ENCODE measurements at places on chromosomes 3 and 15.
A peak's percentile ranks its signal among the peaks of the same experiment; 100 is the strongest.

GRCh38 chr3:109930582-109930981 lies 593.2 kb upstream of the DPPA4 start:
- no peak for DNase-seq

- no peak for DNase-seq
Observed at GRCh38 chr3:174436367-174436766, 422.8 kb upstream of the NAALADL2 start.

GRCh38 chr3:189403194-189403593 lies 228.0 kb upstream of the TP63 start:
- DNase-seq, result no peak

DNA sequence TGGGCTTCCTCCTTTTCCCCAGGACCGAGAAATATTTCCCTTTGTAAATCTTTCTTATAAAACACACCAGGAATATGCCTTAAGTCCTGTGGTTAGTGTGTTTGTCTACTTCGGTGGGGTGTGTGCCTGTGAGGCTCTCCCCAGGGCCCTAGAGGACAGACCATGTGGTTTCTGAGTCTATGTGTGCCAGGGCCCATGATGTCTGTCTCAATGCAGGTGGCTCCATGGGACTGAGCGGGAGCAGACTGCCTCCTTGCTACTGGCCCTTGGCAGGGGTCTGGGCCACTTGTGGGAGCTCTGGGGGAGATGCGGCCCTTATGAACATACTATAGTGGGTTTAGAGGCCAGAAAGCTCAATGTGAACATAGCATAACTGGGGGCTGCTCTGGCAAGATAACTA lies 37.6 kb downstream of the SCN5A start:
- DNase-seq, result no peak

DNA sequence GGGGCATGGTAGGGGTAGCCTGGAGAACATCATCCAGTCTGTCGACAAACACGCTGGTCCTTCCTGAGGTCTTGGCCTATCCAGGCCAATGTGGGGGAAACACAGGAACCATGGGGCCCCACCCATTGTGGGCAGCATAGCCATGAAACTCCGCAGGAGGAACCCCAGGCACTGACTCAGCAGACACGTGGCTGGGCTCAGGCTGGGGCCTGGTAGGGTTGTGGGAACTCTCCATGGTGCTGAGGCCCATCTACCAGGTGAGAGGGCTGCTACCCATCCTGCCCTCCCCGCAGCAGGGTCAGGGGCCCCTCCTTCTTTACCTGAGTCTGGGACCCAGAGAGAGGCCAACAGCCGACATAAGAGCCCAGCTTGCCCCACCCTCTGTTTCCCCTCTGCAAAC lies 22.6 kb upstream of the CACNA2D2 start:
- DNase-seq, result peak; percentile 12

- no peak for DNase-seq
Observed at GRCh38 chr3:142418926-142419592, 28.8 kb downstream of the XRN1 start.

GRCh38 chr3:152264378-152264777 lies 4.4 kb upstream of the MBNL1 start:
- DNase-seq, result no peak

- DNase-seq, result no peak
Observed at GRCh38 chr3:181985386-181985785, 273.7 kb downstream of the SOX2 start.

GRCh38 chr15:38885471-38885952 lies 320.9 kb upstream of the RASGRP1 start:
- no peak for DNase-seq

DNA sequence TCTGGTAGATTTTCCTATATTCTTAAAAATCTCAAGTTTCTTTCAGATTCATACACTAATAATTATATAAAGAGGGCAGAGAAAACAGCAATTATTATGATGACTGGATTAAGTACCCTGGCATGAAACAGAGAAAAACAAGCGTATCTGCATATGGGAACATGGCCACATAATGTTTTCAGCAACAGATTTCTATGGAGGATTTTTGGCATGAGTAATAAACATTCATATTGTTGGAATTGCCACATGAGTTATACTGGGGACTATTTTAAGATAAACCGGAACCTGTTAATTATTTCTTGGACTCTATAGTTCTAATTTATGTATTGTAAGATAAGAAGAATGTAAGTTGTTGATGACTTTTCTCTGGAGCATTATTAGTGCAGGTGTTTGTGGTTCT lies 112.7 kb downstream of the OXSM start:
- DNase-seq, result no peak
